T-cell (primary cell): ENCODE measurements at places on chromosomes 6 and 20.

DNA sequence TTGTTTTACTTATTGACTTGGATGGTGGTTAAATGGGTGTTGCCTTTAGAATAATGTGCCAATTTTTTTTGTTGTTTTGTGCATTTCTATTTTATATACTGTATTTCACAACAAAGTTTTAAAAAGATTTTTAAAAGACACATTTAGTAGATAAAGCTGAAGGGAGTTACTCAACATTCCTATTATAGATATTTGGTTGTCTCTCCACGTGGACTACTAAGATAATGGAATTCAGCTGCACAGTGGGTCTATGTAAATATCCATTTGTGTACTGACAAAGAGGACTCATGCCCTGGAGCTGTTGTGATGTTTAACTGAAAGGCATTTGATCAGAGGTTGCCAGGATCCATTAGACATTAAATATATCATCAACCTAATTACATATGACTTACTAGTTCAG lies 23.2 kb upstream of the FAM135A start:
- no peak for DNase-seq

- no peak for DNase-seq
These were observed 38.1 kb downstream of the SNX9 start for GRCh38 chr6:157861184-157861583.

DNA sequence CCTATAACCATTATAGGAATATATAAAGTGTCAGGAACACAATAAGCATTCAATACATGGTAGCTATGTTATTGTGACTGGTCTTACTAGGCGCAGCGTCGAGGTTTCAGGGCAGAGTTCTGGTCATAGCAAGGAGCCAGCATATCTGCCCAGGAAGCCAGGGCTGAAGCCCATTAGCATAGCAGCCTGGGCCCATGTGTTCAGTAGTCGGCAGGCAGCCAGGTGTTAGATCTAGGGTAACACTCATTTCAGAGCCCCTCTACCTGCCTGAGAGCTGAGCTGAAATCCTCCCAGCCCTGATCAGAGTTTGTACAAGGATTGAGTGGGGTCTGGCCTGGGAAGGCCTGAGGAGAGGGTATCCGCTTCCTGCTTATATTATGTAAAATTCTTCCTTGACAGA lies 32.1 kb downstream of the C20orf173 start:
- DNase-seq = no peak

DNA sequence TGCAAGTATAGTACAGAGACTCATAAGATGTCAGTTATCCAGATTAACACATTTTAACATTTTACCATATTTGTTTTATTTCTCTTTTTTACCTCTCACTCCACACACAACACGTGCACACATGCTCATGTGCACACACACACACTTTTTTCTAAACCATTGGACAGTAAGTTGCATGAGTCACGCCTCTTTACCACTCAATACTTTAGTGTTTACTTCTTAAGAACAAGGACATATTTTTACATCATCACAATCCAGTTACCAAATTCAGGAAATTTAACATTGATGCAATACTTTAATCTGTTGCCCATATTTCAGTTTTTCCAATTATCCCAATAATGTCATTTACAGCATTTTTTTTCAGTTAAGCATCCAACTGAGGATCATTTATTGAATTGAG lies 109.0 kb downstream of the RIN2 start:
- no peak for DNase-seq

- DNase-seq = no peak
These were observed 218.2 kb downstream of the OR2B2 start for GRCh38 chr6:27693766-27694546.
